Breast epithelium (tissue), 4 donors: ENCODE measurements at places on chromosomes 16 and 17.

DNA sequence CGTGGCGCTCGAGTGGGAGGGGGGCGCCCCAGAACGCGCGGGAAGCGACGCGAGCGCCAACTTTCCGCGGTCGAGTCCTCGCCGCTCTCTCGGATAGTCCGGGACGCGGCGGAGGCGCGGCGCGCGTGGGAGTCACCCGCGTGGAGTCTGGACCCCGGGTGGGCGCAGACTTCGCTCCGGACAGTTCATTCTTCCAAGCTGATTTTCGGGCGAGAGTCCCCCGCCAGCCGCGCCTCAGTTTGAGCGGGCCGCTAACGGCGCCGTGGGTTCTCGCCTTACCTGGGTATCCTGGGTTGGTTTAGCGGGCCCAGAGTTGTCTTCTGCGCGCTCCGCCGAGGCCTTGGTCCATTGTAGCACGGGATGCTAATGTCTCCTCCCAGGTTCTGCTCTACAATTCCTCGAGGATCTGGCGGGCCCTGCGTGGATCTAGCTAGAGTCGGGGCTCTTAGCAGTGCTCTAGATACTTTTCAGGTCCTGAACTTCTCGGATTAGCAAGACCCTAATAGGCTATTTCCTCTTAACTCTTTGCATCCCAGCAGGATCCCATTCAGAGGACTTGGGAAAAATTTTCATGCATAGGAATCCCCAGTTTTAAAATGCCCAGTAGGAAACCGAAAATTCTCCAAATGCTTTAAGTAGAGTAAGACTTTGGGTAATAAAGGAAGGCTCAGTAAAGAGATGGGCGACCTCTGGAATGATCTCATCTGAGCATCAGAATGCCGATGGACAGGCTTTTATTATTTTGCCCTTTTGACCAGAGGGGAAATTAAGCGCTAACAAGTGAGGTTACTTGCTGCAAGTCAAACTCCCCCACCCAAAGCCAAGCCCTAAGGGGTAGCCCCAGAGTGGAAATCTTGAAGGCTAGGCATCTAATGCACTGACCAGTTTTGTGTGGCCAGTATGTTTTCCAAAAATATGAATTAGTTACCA is 537 bp upstream of the GJC1 start:
- DNase-seq = no peak

- no peak for DNase-seq
Measured at GRCh38 chr16:51708861-51709260, 557.8 kb upstream of the SALL1 start.

DNA sequence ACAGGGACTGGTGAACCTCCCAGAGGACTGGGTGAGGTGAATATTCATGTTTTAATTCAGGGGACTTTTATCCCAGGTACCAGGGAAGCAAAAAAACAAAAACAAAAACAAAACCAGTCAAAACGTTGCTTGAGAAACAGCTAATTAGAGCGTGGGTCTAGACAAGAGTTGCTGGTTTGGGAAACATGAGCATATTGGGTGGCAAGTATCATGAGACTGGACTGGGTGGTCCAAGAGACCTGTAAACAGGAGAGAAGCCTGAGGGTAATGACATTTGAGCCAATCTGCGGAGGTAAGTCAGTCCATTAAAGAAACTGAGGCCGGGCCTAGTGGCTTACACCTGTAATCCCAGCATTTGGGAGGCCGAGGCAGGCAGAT is 11.5 kb upstream of the BPTF start:
- DNase-seq = no peak

GRCh38 chr17:45077643-45078042 is 16.5 kb downstream of the NMT1 start:
- DNase-seq = no peak

DNA sequence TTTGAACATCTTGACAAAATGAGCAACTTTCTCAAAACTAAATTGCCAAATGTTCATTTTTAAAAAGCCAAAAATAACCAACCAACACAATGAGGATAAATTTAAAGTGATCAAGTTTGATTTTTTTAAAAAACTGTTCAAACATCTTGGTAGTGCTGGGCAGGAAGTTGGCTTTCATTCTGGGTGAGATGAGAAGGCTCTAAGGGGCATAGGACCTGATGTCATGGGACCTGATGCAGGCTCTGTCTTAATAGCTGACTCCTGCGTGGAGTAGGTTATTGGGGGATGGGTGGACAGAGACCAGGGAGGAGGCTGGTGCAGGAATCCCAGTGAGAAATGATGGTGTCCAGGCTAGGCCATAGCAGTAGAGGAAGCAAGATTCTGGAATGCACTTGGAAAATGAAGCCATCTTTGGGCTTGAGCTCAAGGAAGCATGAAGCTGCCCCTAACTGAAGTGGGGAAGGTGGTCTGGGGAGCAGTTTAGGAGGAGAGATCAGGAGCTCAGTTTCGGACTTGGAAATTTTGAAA is 20.4 kb downstream of the NLRC5 start:
- DNase-seq = no peak

GRCh38 chr16:49961089-49961488 is 63.9 kb upstream of the CNEP1R1 start:
- DNase-seq = no peak

- no peak for DNase-seq
Measured at GRCh38 chr17:41894791-41895331, 23.9 kb downstream of the ACLY start.

DNA sequence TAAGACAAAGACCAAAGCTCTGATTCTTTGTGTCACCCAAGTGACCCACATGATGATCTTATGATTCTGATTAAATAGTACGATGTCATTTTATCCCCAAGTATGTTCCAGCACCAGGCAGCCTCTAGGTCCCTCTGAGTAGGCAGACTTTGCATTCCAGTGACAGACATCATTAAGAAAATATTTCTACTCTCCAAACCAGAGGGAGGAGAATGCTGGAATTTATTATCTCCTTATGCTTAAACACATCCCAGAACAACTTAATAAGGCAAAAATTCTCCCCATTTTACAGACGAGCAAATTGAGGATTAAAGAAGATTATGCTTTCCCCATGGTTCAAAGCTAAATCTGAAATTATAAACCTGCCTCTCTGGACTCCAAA is 192.8 kb upstream of the CDH11 start:
- DNase-seq = no peak

DNA sequence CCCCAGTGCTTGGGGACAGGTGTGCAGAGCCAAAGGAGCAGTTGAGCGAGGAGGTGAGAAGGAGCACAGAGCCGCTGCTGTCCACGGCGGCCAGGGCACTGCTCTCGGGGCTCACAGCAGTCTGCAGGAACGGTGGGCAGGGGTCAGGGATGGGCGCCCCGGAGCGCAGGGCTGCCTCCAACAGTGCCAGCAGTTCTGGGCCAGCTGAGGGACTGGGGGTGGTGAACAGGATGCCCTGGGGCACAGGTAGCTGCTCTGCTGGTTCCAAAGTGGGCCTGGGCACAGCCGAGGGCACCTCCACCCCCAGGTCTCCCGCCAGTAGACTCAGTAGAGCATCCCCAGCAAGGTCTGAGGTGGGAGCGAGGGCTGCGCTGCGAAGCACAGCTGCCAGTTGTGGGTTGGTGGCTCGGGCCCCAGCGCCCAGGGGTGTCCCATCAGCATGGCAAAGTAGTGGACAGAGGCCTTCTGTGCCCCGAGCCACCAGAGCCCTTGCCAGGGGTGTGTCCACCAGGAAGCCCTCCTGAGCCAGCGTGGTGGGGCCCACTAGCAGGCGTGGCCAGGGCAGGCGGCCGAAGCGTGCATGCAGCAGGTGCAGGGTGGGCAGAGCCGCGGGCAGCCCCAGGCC is 1.9 kb downstream of the GGT6 start:
- DNase-seq = no peak

DNA sequence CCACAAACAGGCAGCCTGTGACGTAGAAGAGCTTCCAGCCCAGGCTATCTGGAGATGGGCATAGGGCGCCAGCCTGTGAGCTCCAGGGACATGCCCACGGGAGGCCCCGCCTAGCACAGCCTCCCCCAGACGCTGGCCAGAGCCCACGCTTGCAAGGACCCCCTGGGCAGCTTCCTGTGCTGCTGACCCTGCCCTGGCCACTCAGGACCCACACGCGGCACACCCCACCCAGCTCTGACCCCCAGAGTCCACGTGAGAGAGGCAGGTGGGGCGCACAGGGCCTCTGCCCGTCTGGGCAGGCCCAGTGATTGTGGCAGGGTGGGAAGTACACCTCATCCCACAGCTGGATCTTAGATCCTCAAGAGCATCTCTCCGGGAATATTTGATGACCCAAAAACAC is 3.9 kb downstream of the CYBC1 start:
- no peak for DNase-seq

DNA sequence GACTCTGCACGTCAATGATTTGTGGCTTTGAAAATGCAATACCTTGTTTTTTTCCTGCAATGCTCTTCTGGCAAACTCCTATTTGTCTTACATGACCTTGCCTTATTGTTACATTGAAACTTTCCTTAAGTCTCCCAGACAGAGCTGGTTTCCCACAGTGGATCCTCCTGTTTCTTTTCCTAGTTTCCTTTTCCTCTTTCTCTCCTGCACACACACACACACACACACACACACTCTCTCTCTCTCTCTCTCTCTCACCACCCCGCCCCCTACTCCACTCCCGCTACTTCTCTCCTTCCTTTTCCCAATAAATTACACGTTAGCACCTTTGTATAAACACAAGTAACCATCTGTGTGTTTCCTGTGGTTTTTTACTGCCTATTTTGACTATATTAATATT is 2.3 kb downstream of the ORC6 start:
- no peak for DNase-seq

GRCh38 chr17:49146620-49147306 is 14.2 kb downstream of the B4GALNT2 start:
- DNase-seq = no peak

DNA sequence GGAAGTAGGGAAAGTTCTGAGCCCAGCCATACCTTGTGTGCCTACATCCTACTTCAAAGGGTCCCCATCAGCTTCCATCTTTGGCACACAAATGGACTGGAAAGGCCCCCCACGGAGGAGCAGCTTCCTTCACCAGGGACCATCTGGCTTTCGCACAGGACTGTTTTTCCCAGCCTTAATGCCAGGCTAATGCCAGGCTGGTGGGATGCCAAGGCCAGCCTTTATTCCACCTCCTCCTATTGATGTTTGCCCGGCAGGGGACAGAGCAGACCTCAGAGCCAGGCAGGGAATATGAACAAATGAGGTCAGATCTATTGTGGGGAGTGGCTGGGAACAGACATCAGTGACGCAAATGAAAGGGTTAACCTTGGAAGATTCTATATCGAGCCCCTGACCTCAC is 5.7 kb downstream of the GPR179 start:
- DNase-seq = no peak

DNA sequence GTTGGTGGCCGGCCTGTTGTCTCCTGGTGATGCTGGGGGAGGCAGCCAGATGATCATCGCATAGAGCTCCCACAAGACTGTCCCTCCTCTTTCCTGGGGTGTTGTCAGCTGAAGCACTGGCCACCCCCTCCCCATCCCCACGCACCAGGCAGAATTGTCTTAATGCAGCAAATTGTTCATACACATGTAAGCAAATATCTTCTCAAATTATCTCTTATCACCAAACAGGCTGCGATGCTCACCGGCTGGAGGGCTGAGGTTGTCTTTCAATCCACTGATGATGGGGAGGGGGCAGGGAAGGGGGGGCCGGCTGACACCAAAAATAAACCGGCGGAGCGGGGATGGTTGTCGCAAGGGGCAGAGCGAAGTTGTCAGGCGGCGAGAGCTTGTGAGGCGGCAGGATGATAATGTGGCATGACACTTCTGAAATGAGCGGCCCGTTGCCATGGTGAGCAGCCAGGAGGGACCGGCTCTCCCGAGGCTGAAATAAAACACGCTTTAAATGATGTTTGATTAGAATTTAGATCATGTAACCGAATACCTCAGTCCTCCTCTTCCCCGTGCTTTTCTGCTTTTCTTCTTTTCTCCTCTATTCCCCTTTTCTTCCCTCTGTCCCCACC is 59.8 kb downstream of the MRM1 start:
- no peak for DNase-seq

DNA sequence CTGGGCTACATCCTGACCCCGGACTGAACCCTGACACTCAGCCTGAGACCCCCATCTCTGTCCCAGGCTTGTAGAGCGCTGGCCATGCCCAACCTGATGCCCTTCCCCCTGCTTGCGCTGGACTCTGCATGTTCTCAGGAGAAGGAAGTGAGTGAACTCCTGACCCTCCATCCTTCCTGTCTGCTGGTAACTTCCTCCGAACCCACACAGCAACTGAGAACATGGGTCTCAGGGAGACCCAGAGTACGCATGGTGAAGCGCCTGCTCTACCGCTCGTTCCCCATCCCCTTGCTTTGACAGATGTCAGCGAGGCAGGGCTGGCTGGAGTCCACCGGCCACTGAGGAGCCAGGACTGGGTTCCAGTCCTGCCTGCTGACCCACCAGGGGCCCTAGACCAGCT is 6.1 kb downstream of the CAMKK1 start:
- DNase-seq = no peak

DNA sequence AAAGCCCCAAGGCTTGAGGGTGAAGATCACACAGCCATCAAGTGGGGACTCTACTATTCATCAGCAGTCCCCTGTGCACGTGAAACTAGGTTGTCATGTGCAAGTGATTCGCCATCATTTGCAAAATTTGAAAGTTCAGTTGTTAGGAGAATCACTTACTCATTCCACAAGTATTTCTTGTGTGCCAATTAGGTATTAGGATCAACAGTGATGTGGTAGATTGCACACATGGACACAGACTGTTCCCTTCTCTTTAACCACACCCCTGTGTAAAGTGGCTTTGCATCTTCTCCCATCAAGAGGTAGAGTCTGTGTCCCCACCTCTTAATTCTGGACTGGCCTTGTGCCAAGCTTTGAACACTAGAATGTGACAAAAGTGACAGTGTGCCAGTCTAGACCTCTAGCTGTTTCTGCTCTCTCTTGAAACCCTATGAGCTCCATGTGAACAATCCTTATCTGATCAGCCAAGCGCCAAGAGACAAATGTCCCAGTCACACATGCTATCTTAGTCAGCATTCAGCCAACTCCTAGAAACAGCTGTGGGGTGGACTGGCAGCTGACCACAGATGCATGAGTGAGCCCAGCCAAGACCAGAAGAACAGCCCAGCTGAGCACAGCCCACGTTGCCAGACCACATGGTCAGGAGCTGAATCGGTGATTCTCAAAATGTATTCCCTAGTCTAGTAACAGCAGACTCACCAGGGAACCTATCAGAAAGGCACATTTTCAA is 31.5 kb upstream of the SHISA9 start:
- DNase-seq = no peak

DNA sequence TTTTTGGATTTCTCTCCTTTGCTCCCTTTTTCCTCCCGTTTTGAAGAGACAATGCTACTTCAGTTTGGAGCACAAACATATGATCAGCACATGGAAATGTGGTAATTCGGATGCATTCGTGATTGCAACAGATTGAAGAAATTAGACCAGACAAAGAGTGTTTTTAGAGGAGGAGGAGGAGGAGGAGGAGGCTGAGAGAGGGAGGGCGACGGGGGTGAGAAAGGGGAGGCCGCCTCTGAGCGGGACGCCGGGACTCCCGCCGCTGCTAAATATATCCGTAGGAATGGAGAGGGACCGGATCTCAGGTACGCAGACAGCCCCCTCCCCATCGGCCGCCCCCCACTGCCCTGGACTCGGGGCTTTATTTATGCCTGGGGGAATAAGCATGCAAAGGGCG is 179.3 kb downstream of the SEC14L1 start:
- DNase-seq = no peak

DNA sequence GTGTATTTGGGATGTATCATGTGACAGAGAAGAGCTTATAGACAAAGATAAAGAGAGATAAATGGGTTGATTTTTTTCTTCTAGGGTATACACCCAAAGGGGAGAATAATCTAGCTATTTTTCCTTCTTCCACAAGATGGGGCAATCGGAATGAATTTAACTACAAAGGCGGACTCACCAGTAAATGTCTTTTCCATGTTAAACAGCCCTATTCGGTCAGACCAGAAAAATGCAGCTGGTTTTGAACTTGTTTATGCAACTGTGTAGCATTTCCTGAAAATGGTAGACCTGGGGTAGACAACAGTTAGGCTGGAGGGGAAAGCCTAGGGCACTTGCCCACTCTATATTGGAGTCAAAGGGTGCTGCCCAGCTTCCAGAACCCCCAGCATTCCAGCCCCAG is 477.1 kb downstream of the TOX3 start:
- no peak for DNase-seq
